GM10248 (cell line): ENCODE measurements at places on chromosomes 7 and 10.
A peak's percentile ranks its signal among the peaks of the same experiment; 100 is the strongest.

GRCh38 chr7:144384071-144384470 lies 19.4 kb downstream of the NOBOX start:
- no peak for DNase-seq

GRCh38 chr7:16708980-16709379 lies 44.6 kb upstream of the TSPAN13 start:
- DNase-seq: no peak

DNA sequence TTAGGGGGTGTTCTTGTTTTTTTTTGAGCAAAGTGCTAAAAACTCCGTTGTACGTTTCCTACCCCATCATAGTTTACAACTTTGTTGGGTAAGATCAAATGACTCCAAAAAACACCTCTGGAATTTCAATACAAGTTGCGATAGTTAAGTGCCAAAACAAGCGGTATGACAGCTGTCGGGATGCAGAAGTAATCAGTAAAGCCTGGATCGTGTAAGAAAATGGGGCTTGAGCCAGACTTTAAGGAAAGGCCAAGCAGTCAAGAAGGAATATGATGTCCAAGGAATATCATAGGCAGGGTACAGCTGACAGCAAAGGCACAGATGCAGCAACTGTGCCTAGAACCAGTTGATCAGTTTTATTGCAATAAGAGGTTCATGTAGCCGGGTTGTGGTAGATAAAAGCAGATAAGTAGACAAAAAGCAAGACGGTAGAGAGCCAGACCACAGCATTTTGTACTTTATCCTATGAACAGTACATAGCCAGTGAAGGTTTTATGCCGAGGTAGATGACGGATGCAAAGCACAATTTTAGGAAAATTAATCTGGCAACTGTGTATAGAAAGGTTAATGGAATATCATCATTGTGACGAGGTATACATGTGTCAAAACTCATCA lies 45.5 kb downstream of the UBE2H start:
- no peak for DNase-seq

DNA sequence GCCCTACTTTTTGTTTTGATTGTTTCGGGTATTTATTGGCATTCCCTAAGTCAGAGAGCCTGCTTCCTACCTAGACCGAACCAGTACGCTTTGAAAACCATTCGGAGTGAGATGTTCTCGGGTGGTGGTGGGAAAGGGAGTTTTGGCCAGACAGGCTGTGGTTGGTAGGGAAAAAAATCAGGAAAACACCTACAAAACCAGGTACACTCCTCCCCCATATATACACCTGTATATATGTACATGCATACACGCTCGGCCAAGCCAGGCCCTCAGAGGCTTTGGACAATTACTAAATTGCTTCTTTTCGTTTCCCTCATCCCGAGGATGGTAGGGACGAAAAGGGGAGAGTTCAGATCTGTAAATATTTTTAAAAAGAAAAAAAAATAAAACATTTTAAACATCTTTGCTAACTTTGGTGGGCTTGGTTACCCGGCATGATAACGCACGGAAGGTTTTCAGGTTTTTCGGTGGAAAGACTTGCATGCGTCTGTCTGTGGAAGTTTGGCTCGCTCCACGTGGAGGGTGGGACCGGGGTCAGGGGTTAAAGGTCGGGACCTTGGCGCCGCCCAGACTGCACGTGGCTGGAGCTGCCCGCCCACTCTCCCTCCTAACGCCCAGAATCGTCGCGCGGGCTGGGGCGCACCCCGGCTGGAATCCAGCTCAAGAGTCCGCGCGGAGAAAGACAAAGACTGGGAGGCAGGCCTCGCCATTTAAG lies 2.5 kb downstream of the HMX2 start:
- DNase-seq: peak; percentile 18

- no peak for DNase-seq
These were observed 168.7 kb upstream of the HABP2 start for GRCh38 chr10:113384181-113384580.

- no peak for DNase-seq
These were observed 359.2 kb upstream of the AOAH start for GRCh38 chr7:37083311-37084096.

DNA sequence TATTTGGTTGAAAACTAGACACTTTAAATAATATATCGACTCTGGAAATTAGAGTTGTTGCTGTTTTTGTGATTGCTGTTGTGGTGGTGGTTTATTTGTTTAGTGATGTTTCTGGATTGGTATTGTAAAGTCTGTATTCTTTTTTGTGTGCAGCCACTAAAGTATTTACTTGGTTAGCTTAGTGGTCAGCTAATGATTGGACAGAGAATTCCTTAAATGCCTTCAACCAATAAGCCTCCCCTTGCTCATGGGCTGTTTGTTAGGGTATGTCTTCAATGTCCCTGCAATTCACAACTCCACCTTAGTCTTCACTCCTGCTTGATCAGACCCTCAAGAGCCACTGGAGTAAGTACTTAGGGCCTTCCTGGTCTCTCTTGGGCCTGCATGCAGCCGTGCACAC lies 71.0 kb downstream of the PAXIP1 start:
- DNase-seq: no peak

DNA sequence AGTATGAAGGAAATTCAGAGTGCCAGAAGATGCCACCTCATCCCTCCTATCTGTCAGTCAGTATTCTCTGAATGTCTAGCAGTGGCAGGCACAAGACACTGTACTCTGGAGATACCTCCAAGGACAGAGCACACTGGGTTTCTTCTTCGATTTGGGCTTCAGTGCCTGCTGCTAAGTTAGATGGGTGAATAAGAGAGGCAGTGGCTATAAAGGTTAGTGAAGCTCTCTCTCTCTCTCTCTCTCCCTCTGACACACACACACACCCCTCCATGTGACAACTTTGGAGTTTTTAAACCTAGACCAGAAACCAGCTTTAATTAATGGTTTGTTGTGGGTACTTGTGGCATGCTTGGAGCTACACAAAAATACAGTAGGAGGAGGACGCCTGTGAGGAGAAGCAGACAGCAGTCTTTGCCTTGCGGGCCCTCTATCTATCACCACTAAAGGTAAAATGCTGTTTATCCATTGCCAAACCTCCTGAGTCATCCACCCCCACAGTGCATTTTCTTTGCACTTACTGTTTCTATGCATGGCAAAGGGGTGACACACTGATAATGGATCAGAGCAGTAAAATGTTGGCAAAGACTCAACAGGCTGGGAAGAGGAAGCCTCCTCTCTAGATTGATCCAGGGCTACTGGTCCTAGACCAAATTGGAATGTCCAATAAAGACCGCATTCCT lies 102.5 kb downstream of the TRIL start:
- no peak for DNase-seq

DNA sequence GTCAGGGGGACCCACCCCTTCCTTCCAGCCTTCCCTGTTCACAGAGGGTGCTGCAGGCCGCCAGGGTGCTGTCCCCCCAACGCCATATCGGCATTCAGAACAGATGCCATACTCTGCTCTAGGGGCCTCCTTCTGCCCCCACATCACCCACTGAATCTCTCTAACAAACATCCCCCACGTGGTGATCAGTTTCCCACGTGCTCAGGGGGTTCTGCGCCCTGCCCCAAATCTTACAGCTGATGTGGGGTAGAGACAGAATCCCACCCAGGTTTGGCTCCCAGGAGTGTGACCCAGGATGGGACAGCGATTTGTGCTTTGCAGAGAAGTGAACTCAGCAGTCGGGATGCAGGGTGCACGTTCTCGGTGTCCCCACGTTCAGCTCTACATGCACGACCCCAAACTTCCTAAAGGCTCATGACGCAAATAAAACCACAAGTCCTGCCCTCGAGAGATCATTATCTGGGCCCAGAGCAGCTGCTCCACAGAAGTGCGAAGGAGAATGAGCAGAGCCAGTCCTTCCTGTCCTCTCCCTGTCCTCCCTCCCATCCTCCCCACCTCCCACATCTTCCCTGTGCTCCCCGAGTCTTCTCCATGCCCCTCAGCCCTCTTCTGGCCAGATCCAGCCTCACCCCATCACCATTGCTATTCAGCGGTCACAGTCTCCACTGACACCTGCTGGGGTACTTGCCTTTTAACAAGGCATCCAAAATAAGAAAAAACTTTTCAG lies 423.4 kb downstream of the DNAJB6 start:
- DNase-seq: no peak

- no peak for DNase-seq
These were observed 62.3 kb downstream of the EGFR start for GRCh38 chr7:55081068-55081467.
